SJCRH30 (cell line): ENCODE measurements at places on chromosomes 12 and 14.

DNA sequence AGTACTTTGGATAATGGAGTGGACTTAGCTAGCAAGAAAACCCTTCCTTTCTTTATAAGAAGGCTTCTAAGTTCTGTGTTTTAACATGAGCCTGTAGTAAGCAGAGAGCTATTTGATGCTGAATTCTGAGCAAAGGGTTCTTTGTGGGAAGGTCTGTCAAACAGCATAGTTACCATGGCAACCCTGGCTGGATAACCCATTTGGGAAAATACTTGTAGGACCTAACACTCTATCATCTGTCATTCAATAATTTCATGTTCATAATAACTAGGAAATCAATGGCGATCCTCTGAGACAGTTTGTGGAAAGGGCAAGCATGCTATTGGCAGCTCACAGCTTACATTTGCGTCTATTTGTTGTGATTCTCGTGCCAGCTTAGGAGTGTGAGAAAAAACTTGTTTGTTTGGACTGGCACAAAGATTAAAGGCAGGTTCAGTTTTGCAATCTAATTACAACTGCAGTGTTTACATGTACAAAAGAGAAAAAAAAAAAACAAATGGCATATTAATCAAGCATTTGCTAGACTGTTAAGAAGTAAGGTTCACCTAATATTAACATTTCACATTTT lies 219.2 kb downstream of the PDZRN4 start:
- no peak for DNase-seq

DNA sequence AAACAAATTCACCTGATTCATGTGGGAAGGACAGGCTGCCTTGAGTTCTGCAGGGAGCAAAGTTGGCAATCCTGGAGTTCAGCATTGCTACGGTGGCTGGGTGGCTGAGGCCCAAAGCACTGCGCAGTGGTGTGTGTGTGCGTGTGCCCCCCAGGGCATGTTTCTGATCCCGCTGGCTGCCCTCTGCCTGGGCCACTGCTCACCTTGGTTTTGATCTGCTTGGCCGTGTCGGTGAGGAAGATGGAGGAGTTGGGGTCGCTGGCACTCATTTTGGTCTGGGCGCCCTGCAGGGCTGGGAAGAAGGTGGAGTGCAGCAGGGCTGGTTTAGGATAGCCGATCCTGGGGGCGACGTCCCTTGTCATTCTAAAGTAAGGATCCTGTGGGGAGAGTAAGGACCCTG lies 19.1 kb downstream of the SLC25A47 start:
- DNase-seq = no peak

DNA sequence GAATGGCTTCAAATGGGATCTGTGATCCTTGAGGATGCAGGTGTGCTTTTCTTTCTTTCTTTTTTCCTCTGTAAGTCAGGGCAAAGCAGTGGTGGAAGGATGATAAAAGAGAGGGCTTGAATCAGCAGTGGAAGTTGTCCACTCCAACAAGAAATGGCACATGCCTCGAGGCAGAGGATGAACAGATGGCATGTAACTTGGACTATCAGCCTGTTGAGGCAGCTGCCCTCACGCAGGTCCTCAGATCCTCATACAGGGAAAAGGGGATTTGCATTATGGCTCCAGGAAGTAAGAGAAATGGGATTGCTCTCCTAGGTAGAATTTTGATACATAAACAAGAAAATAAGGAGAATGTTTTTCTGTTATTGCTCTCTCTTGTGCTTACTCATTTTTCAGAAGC lies 368.0 kb downstream of the FUT8 start:
- no peak for DNase-seq

GRCh38 chr14:28756884-28757570 lies 9.6 kb upstream of the FOXG1 start:
- DNase-seq = no peak

DNA sequence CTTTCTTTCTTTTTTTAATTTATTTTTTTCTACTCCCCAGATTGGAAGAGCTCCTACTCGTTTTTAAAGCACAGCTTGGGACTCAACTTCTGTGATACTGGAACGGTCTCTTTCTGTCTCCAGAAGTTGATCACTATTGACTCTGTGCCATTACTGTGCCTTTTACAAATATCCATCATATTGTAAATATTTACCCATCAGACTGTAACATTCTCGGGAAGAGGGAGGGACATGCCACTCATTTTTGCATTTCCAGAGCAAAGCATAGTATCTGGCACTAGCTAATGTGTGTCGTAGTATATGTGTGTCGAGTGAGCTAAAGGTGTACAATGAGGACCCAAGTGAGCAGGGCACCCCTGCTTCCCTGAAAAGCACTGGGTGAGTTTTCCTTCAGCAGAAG lies 24.0 kb upstream of the GSG1 start:
- DNase-seq = no peak

DNA sequence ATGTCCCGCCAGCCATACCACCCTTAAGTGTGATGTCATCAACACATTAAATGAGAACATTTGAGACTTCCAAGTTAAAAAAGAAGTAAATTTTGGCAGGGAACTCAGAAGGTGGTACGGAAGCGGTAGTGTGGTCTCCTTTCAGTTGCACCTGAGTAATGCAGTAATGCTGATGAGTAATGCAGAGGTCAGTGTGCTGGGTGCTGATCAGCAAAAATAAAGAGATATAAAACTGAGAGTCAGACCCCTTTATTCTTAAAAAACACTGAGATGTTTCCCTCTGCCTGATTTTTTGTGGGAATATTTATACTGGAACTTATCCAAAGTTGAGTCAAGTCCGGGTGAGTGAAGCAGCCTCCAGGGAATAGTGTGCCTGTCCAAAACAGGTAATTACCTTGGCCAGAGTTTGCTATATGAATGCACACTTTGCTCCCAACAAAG lies 370.6 kb upstream of the PRICKLE1 start:
- no peak for DNase-seq

DNA sequence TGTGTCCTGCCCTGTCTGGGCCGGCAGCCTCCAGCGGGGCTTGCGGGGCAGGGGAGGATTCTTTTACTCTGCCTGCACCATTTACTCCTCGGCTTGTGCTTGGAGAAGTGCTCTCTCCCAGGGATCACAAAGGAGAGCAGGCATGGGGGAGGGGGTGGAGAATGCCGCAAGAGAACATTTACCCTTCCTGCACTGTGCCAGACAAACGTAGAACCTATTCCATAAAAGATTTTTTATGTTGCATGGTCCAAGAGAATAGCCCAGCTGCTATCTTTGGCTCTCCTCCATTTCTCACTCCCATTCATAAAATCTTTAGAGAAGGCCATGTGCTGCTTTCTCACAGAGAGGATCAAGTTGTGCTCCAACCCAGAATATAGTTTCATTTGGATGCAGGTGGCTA lies 159.4 kb downstream of the SPTSSA start:
- DNase-seq = peak; percentile 31

- DNase-seq = no peak
Observed at GRCh38 chr12:117114784-117115183, 15.6 kb upstream of the TESC start.

- no peak for DNase-seq
Observed at GRCh38 chr12:120939523-120939922, 35.4 kb upstream of the SPPL3 start.

- no peak for DNase-seq
Observed at GRCh38 chr14:23939607-23940326, 13.8 kb upstream of the DHRS4 start.

DNA sequence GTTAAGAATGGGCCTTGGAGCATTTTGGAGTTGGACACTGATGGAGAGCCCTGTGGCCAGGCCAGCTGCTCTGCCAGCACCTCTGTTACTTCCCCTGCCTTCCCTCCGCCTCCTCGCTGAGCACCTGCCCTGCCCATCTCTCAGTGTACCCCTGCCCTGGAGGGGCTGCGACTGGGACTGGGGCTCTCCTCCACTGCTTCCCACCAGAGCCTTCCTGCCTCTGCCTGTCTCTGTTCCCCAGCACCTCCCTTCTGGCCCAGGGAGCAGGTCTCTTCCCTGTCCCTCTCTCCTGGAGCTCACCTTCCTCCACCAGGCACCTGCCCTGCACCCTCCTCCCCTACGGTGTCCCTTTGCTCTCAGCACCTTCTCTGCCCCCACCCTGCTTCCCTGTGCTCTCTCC lies 62.1 kb downstream of the WDR20 start:
- no peak for DNase-seq

DNA sequence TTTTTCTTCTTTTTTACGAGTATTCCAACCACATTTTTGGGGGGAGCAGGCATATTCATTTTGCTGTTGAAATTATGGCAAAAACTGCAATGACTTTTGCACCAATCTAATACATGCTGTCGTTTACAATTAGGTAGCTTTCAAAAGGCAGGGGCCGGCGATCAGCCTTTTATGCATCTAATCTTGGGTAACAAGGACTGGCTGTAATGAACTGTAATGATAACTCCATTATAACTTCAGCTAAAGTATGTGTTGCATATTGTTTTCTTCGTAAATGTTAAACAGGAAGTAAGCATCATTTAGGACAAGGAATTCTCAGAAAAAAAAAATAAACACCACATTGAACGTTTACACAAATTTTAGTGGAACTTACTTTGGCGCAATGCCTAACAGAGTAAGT lies 30.3 kb upstream of the KLRF1 start:
- DNase-seq = no peak

DNA sequence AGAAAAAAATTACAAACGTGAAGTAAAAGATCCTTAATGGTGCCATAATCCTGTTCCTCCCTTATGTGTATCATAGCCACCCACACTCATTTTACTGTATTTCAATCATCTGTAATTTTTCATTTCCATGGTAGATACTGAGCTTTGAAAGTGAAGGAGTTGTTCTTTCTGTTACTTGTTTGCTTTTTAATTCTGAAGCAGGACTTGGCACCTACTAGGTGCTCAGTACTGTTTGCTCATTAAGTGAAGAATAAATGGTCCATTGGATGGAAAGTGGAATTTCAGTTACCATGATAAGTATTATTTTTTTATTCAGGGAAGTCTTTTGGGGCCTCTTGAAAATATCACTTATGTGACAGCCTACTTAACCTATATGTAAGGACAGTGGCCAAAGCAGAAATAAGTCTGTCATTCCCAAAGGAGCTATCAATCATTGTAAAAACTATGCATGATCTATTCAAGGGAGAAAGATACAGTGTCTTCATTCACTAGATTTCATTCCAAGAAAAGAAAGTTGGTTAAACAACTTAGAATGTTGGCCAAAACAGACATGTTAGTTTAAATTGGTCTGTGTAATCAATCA lies 1244.4 kb upstream of the SEL1L start:
- DNase-seq = no peak

- peak; percentile 73 for DNase-seq
Observed at GRCh38 chr12:98741556-98742265, 96.6 kb downstream of the APAF1 start.

DNA sequence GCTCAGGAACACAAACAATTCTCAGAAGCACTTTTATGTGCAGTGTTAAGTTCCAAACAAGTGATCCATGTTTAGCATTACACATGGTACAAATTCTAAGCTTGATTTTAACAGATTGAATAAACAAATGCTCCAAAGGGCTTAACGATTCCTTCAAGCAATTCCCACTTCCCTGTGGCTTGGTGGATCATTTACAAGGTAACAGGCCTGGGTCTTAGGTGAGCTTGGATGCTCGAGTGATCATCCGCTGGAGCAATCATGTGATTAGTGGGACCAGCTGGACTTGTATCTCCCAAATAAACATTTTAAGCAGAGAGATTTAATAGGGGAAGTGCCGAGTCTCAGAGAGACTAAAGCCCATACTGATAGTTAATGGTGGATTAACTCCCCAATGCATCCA lies 70.7 kb downstream of the CALM1 start:
- no peak for DNase-seq

GRCh38 chr14:99247101-99247729 lies 24.8 kb downstream of the BCL11B start:
- DNase-seq = peak; percentile 81

- DNase-seq = no peak
Observed at GRCh38 chr12:40635141-40635731, 57.0 kb upstream of the CNTN1 start.

GRCh38 chr12:25386831-25387731 lies 136.4 kb upstream of the KRAS start:
- peak; percentile 92 for DNase-seq

DNA sequence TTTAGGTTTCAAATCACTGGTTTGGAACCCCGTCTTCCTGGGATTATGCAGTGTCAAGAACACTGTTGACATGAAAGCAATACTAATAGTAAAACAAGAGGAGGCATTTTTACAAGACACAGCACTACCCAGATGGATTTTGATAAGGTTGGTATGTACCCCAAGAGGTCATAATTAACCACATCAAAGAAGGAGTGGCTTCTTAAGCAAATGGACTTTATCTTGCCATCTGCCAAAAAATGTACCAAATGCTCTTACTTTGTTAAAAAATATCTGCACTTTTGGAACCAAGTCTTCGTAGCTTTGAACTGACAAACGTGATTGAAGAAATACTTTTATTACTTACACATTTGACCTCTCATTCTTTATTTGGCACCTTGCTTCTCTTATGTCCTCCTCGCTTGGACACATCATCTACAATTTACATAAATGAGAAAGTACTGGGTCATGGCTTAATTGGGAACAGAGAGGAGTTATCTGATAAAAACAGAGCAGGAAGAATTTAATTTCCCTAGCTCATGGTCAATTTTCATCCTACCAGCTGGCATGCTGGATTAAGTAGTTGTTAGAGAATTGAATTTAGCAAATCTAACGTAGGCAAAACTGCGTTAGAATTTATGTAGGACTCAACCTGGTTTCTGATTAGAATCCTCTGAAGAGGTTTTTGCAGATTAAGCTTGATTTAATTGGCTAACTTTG lies 54.5 kb upstream of the PRICKLE1 start:
- no peak for DNase-seq

DNA sequence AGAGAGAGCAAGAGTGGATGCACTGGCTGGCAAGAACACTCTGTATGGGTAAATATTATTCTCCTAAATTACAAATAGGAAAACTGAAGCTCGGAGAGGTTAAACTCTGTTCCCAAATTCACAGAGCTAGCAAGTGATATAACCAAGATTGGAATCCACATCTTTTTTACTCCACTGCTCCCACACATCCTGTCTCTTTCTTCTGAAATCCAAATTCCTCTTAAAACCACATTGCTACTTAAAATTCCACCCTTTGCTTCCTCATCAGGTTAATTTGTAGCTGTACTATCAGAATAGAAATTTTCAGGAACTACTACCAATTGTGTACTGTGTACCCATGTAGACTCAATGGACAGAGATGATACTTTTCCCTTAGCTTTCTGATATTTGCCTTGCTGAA lies 74.4 kb downstream of the ARMH4 start:
- DNase-seq = no peak

GRCh38 chr12:19236656-19237055 lies 107.1 kb downstream of the PLEKHA5 start:
- DNase-seq = no peak

GRCh38 chr12:12859690-12860089 lies 31.7 kb upstream of the GPRC5A start:
- no peak for DNase-seq

GRCh38 chr12:16062611-16063010 lies 151.5 kb downstream of the DERA start:
- no peak for DNase-seq

DNA sequence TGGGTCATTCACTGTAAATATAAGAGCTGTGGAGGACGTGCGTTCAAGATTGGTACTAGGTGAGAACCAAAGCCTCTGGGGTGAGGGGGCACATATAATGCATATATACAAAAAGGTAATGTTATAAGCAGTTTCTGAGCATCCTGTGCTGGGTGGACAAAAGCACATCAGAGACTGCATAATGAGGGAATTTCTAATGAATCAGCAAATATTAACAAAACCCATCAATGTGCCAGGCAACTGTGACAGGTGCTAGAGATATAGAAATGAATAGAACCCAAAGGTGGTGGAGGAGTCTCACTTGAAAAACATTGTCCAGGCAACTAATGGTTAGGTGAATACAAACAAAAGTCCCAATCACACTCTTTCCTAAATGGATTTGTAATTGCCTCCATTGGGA lies 74.7 kb downstream of the GPR65 start:
- DNase-seq = no peak

GRCh38 chr12:116919706-116920485 lies 9.1 kb downstream of the FBXW8 start:
- DNase-seq = no peak
